ENCODE measurements at places on chromosomes 5 and 9. TPM values are rescaled to one million over a fixed set of nuclear protein-coding genes. Genes with fewer than 3 reads are reported as not detected.

DNA sequence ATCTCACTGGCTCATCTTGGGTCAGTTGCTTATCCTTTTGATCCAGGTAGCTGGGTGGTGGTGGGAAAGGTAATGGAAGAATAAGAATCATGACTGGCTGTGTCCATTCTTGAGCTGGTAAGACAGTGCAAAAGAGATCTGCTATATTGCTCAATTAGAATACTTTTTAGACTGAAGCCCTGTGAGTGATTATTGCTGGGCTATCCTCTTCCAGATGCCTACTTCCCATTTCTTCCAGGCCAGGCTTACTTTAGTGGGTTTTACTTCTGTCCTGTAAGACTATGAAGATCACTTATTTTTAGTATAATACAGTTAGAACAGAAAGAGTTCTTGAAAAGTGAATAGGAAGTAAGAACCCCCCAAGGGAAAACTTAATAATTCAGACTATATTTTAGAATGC, 7.2 kb downstream of the MARCHF6 start:
- peaks cover 6% of the 10 kb centered on the region for H3K36me3 ChIP-seq
- no peak overlapping the region for H3K4me3 ChIP-seq

The PFN3 gene
- not detected for total RNA-seq

DNA sequence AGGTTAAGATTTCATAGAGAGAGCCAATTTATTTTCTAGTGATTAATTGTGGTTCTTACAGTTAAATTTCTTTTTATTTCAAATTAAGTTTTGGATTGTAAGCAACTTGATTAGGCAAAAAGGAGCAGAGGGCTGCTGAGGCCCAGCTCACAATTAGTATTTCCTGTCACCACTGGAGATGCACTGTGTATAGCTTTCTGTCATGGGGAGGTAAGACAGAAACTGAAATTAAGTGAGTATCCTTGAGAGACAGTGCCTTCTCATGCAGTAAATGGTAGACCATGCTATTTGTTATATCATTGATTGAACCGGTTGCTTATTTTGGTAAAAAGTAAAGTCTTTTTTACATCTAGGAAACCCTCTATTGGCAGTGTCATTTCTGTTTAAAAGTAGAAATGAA, 190.7 kb downstream of the CCDC171 start:
- H3K4me3 ChIP-seq, result no peak overlapping the region
- H3K36me3 ChIP-seq, result no peaks in the 10 kb centered on the region
- no peaks in the 10 kb centered on the region for H3K27me3 ChIP-seq
- DNase-seq, result no peak

The PCDHGA6 gene
- 0.48 TPM for total RNA-seq

The TIFAB gene
- total RNA-seq, result not detected

DNA sequence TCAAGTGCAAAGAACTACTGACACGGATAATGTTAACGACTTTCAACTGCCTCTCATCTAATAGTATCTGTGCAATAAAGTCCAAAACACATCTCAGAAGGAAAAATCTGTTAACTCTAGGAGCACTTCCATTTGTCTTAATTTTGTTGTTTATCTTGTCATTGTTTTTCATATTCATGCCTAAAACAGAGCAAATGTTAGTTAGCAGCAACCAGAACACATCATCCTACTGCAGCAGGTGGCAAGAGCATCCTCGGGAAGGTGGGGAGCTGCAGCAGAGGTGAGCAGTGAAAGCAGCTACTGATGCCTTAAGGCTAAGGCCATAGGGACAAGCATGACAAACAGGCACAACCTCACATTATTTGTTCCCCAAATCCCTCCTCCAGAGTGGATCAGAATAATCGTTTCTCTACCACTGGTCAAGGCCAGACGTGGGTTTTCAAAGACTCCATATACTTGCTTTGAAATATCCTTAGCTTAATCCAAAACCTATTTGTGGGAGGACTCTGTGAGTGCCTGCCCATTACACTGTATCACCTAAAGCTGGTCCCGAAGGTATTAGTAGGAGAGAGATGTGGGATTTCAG, 1.0 kb downstream of the HMGCS1 start:
- H3K4me1 ChIP-seq, result peaks cover 75% of the 10 kb centered on the region
- no peaks in the 10 kb centered on the region for H3K27me3 ChIP-seq
- H3K27ac ChIP-seq, result peak overlapping the region; percentile 95
- H3K4me3 ChIP-seq, result peak overlapping the region; percentile 98
- peaks cover 66% of the 10 kb centered on the region for H3K36me3 ChIP-seq

- peaks cover 72% of the 10 kb centered on the region for H3K36me3 ChIP-seq
- no peak overlapping the region for H3K4me3 ChIP-seq
- no peaks in the 10 kb centered on the region for H3K27me3 ChIP-seq
- no peak for DNase-seq
- H3K4me1 ChIP-seq, result no peaks in the 10 kb centered on the region
Measured at GRCh38 chr5:151108566-151108965, 27.7 kb upstream of the TNIP1 start.

GRCh38 chr5:32458880-32459495, 14.4 kb upstream of the ZFR start:
- H3K27ac ChIP-seq, result no peak overlapping the region
- peaks cover 5% of the 10 kb centered on the region for H3K27me3 ChIP-seq
- H3K4me1 ChIP-seq, result peaks cover 18% of the 10 kb centered on the region
- H3K4me3 ChIP-seq, result no peak overlapping the region

- DNase-seq, result peak; percentile 92
- H3K27me3 ChIP-seq, result no peaks in the 10 kb centered on the region
- H3K4me1 ChIP-seq, result peaks cover 37% of the 10 kb centered on the region
- peaks cover 64% of the 10 kb centered on the region for H3K36me3 ChIP-seq
- peak overlapping the region; percentile 100 for H3K27ac ChIP-seq
- peak overlapping the region; percentile 89 for H3K4me3 ChIP-seq
Measured at GRCh38 chr9:136539427-136540421, 6.1 kb downstream of the NOTCH1 start.

GRCh38 chr5:165031371-165031770, 1526.0 kb downstream of the MAT2B start:
- H3K27ac ChIP-seq, result no peak overlapping the region
- DNase-seq, result no peak
- no peaks in the 10 kb centered on the region for H3K27me3 ChIP-seq
- H3K4me1 ChIP-seq, result no peaks in the 10 kb centered on the region
- no peak overlapping the region for H3K4me3 ChIP-seq

DNA sequence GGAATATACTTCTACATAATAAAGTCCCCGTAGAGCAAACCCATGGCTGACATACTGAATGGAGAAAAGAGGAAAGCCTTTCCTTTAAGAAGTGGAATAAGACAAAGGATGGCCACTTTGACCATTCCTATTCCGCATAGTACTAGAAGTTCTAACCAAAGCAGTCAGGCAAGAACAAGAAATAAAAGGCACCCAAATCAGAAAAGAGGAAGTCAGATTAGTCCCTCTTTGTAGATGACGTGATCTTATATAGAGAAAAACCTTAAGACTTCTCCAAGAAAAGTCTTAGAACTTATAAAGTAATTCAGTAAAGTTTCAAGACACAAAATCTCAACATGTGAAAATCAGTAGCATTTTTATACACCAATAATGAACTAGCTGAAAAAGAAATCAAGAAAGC, 133.9 kb downstream of the GIN1 start:
- H3K4me3 ChIP-seq, result no peak overlapping the region
- H3K27me3 ChIP-seq, result no peaks in the 10 kb centered on the region
- peaks cover 16% of the 10 kb centered on the region for H3K36me3 ChIP-seq

- H3K36me3 ChIP-seq, result peaks cover 69% of the 10 kb centered on the region
- no peak overlapping the region for H3K27ac ChIP-seq
- no peak for DNase-seq
- H3K27me3 ChIP-seq, result no peaks in the 10 kb centered on the region
- peak overlapping the region; percentile 38 for H3K4me3 ChIP-seq
Measured at GRCh38 chr5:142120247-142120935, 11.8 kb downstream of the NDFIP1 start.

The CCL21 gene
- total RNA-seq, result not detected

DNA sequence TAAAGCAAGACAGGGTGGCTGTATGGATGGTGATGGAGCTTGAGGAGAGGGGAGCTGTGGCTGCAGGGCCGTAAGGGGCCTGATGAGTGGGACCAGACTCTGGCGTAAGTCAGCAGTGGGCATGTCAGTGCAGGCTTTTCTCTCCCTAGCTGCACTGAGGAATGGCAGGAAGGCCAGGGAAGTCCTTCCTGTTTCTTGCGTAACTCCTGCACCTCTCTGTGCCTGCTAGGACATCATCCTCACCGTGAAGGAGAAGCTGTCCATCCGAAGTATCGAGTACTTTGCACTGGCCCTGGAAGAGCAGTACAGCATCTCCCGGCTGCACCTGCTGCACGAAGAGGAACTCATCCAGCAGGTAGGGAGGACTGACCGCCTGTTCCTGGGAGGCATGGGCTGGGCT, 24.1 kb upstream of the TRMT10B start:
- no peak for DNase-seq
- no peak overlapping the region for H3K4me3 ChIP-seq
- no peaks in the 10 kb centered on the region for H3K4me1 ChIP-seq
- H3K27me3 ChIP-seq, result peaks cover 31% of the 10 kb centered on the region
- H3K36me3 ChIP-seq, result no peaks in the 10 kb centered on the region
- H3K27ac ChIP-seq, result no peak overlapping the region

GRCh38 chr9:92669527-92669889, 423 bp downstream of the IPPK start:
- H3K4me1 ChIP-seq, result peaks cover 27% of the 10 kb centered on the region
- no peaks in the 10 kb centered on the region for H3K27me3 ChIP-seq
- H3K27ac ChIP-seq, result peak overlapping the region; percentile 81
- peak overlapping the region; percentile 93 for H3K4me3 ChIP-seq

DNA sequence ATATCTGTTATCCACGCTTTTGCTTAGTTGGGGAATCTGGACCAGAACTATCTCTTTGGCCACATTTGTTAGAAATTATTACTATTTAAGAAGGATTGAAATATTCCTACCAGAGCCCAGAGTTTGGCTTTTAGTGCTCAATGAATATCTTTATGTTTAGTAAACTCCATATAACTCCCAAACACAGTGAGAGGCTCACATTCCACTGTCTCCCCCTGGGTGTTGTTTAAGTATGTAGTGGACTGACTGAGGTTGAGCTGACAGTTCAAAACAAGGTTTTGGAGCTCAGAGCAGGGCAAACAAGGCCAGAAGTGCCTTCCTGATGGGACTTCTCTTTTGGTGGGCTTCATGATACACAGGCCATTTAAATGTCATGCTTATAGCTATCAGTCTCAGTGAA, 216.0 kb downstream of the SMARCA2 start:
- H3K4me1 ChIP-seq, result no peaks in the 10 kb centered on the region
- no peak overlapping the region for H3K27ac ChIP-seq
- no peaks in the 10 kb centered on the region for H3K27me3 ChIP-seq
- no peak for DNase-seq
- no peaks in the 10 kb centered on the region for H3K36me3 ChIP-seq

The PTPN3 gene
- total RNA-seq, result 9.4 TPM

- no peaks in the 10 kb centered on the region for H3K27me3 ChIP-seq
- no peak for DNase-seq
- peaks cover 10% of the 10 kb centered on the region for H3K4me1 ChIP-seq
- H3K27ac ChIP-seq, result no peak overlapping the region
- no peak overlapping the region for H3K4me3 ChIP-seq
Measured at GRCh38 chr9:137244486-137245449, 3.7 kb downstream of the TUBB4B start.

GRCh38 chr5:128273736-128274135, 190.2 kb downstream of the SLC12A2 start:
- no peaks in the 10 kb centered on the region for H3K36me3 ChIP-seq
- no peak overlapping the region for H3K27ac ChIP-seq
- no peaks in the 10 kb centered on the region for H3K4me1 ChIP-seq
- DNase-seq, result no peak

The MPDZ gene
- total RNA-seq, result not detected

- H3K4me3 ChIP-seq, result no peak overlapping the region
- H3K27me3 ChIP-seq, result peaks cover 5% of the 10 kb centered on the region
- H3K27ac ChIP-seq, result peak overlapping the region; percentile 43
- peaks cover 10% of the 10 kb centered on the region for H3K36me3 ChIP-seq
Measured at GRCh38 chr9:113154471-113154870, 3.7 kb downstream of the SLC31A2 start.

DNA sequence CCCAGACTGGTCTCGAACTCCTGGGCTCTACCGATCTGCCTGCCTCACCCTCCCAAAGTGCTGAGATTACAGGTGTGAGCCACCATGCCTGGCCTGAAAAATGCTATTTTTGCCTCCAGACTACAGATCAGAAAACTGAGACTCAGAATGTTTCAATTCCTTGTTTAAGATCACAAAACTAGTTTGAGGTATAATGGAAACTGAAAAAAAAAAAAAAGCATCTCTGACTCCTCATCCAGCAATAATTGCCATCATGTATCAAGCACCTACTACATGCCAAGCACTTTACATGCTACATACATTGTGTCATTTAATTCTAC, 35.6 kb downstream of the PLAC8L1 start:
- H3K4me1 ChIP-seq, result no peaks in the 10 kb centered on the region
- H3K27ac ChIP-seq, result no peak overlapping the region
- peaks cover 5% of the 10 kb centered on the region for H3K27me3 ChIP-seq
- no peak for DNase-seq
- no peak overlapping the region for H3K4me3 ChIP-seq

DNA sequence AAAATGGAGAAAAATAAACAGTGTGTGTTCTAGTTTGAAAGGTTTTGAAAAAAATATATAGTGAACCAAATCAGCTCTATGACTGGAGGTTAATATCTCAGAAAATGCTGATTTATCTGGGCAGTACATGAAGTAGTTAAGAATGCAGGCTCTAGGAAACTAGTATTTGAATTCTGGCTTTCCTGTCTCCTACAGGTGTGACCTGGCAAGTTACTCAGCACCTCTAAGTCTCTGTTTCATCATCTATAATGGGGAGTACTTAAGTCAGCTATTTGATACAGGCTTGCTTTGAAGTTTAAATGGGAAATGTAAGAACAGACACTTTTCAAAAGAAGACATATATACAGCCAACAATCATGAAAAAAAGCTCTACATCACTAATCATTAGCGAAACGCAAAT, 5.2 kb downstream of the GRAMD2B start:
- H3K4me3 ChIP-seq, result no peak overlapping the region
- no peak overlapping the region for H3K27ac ChIP-seq
- H3K27me3 ChIP-seq, result no peaks in the 10 kb centered on the region
- peaks cover 29% of the 10 kb centered on the region for H3K4me1 ChIP-seq
- DNase-seq, result no peak

DNA sequence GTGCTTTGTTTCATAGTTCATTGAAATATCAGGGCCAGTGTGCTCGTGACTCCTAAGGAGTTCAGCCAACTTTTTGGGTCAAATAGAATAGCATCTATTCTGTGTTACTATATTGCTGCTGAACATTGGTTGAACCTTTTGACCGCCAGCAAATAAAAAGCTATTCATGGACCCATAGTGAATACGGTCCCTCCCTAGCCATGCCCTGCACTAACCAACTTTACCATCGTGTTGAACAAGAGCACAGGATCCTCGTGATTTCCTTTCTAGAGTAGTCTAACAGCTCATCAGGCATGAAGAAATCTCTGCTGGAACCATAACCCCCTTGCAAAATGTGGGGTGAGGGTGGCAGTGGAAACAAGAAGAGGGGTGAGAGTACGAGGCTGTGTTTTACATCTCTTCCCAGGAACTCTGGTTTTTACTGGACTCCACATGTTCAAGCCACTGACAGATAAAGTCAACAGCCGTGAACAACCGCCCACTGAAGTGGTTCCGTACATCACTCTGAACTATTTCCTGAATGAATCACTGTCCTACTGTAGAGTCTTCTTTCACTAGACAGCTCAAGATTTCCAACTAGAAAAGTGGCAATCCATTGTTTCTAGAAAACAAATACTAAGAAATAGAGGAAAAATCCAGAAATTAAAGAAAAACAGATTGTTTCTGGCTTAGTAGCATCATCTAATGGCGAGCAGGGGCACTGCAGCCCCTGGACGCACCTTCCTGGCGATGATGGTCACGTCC, 70.1 kb upstream of the SPATA31E1 start:
- H3K4me3 ChIP-seq, result no peak overlapping the region
- peaks cover 32% of the 10 kb centered on the region for H3K4me1 ChIP-seq
- peak overlapping the region; percentile 52 for H3K27ac ChIP-seq
- peaks cover 4% of the 10 kb centered on the region for H3K36me3 ChIP-seq

- H3K27ac ChIP-seq, result no peak overlapping the region
Measured at GRCh38 chr5:52922384-52922783, 66.8 kb upstream of the ITGA2 start.

The IFNA2 gene
- not detected for total RNA-seq

All from activated T-helper 2 cell treated with anti-CD3 and anti-CD28 coated beads, Interferon-gamma antibody, Interleukin-2, Interleukin-4, amounts not matched to agents 10 μg/mL and 5 μg/mL and 100 μg/mL, durations not matched to agents 14 hours and 24 hours and 36 hours (primary cell).